NCI-H774 (cell line): ENCODE measurements at places on chromosomes 12 and 14.

DNA sequence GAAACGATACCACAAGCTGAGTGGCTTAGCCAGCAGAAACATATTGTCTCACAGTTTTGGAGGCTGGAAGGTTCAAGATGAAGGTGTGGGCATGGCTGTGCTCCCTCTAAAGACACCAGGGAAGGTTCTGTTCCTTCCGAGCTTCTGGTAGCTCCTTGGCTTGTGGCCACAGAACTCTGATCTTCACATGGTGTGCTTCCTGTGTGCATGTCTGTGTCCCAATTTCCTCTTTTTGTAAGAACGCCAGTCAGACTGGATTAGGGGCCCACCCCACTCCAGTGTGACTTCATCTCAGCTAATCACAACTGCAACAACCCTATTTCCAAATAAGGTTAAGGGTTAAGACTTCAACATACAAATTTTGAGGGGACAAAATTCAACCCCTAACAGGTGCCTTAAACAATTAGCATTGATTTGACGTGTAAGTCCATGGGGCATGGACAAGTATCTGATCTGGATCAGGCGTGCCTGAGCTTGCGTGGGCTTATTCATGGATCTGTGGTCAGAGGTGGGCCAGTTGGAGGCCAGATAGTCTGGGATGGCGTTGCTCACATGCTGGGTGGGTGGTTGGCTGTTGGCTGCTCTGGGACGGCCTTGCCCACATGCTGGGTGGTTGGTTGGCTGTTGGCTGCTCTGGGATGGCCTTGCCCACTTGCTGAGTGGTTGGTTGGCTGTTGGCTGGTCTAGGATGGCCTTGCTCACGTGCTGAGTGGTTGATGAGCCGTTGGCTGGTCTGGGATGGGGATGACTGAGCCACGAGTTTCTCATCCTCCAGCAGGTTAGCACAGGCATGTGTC, 88.5 kb downstream of the LGMN start:
- no peak for DNase-seq

DNA sequence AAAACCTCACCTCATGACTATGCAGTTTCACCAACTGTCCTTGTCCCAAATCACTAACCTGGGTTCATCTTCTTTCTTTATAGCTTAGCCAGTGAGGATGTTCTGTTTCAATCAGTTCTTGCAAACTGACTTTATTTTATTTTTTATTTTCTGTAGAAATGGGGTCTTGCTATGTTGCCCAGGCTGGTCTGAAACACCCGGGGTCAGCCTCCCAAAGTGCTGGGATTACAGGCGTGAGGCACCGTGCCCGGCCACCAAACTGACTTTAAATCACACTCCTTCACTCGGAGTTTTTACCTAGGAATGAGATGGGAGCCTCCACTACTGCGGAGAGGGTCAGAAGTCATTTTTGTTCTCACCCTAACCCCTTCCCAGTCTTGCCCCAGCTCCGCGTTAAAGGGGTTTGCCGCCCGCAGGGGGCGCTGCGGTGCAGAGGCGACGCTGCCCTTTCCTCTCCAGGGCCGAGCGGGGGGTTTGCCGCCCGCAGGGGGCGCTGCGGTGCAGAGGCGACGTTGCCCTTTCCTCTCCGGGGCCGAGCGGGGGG, 7.0 kb upstream of the B4GALNT3 start:
- no peak for DNase-seq

GRCh38 chr12:10170216-10170615, 1.7 kb downstream of the OLR1 start:
- no peak for DNase-seq

DNA sequence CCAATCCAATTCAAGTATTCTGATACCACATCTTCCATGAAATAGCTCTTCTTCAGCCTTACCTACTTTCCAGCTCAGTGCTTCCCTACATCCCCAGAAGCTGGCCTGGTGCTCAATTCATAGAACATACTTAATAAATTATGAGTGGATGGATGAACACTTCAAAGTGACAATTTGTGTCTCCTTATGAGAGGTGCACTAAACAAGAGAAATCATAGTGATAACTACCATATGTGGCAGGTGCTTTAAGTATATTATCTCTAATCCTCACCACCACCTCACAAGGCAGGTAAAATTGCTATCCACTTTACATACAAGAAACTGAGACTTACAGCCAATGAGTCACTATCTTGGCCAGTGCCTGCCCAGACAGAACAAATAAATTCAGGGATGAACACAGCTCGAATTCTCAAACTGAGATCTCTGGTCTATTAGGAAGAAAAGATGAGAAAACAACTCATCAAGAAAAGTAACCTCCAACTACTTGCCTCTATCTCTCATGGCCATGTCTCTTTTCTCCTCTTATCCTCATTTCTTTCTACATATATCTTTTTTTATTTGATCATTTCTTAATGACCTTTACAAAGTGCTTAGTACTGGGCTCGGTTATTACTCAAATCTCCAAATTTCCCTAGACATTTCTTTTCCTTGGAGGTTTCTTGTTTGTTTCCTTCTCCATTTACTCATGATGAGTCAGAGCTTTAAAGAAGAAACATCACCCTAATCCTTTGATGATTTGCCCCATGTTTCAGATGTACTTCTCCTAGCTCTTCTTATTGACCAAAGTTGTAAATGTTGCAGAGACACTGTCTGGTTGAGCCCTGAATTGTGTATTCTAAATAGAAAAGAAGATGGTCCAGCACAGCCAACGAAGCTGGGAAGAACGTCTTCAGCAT, 161.5 kb downstream of the RPS29 start:
- no peak for DNase-seq

DNA sequence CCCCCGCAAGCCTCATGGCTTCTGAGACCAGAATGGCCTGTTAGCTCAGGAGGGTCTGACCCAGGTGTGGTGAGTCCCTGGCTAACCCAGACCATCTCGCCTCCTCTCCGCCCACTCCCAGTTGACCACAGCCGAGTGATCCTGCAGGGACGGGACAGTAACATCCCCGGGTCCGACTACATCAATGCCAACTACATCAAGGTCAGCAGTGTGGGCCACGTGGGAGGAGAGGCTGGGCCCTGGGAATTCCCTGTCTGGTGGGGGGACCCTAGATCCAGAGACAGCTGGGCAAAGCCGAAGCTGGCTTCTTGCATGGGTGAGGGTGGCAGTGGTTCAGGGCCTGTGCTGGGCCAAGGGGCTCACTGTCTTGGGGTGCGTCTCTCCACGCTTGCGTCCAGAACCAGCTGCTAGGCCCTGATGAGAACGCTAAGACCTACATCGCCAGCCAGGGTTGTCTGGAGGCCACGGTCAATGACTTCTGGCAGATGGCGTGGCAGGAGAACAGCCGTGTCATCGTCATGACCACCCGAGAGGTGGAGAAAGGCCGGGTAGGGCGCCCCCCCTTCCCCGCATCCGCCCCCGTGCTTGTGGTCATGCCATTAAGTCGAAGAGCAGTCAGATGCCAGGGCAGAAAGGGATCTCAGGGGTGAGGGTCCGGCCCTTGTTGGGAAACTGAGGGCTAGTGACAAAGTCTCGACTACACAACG, 5.0 kb downstream of the PTPN6 start:
- no peak for DNase-seq

GRCh38 chr12:6211421-6211869, 11.2 kb downstream of the CD9 start:
- no peak for DNase-seq

GRCh38 chr14:20490563-20490962, 14.8 kb upstream of the RNASE10 start:
- DNase-seq, result no peak

DNA sequence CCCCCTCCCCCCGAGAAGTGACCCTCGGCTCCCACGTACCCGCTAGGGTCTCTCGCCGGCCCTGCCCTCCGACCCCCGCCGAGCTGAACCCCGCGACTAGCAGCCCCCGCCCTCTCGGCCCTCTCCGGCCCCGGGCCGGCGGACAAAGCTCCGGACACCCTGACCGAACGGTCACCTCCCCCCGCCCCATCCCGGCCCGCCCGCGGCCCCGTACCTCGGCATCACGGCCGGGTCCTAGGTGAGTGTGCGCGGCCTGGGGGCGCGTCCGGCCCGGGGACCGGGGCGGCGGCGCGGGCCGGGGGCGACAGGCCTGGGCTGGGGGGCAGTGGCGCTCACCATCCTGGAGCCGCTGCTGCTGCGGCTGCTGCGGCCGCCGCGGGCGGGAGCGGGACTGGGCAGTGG, at the start of gene FIGNL2:
TSS of gene FIGNL2 (minus strand) at position 393 of the 402 bp plus-strand sequence. CDS start 26,305 bp downstream, outside the sequence.
- no peak for DNase-seq

GRCh38 chr14:102490456-102490855, 19.1 kb downstream of the ANKRD9 start:
- no peak for DNase-seq

- DNase-seq, result no peak
Measured at GRCh38 chr12:127896661-127897060, 370.3 kb upstream of the TMEM132C start.

- DNase-seq, result no peak
Measured at GRCh38 chr14:106613256-106613655, 1086.9 kb downstream of the TMEM121 start.

- DNase-seq, result no peak
Measured at GRCh38 chr12:16168078-16168477, 109.4 kb downstream of the SLC15A5 start.

DNA sequence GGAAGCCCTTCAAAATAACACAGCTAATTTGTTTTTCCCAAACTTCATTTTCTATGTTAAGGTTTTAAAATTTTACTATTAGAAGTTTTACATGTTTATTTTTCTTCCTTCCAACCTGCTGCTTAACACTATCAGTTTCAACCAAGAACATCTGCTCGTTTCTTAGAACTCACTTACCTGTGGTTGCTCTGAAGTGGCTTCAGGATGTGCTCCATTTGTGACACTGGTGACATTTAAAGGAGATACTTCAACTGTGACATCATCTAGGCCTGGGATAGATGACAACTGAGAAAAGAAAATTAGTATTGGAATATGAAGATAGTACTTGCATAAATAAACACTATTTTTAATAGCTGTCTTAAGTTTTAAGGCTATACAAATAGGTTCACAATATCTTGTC, 17.9 kb downstream of the WASHC3 start:
- DNase-seq, result no peak

GRCh38 chr12:6238875-6239274, 38.7 kb downstream of the CD9 start:
- no peak for DNase-seq

GRCh38 chr12:28869197-28869596, 279.9 kb upstream of the FAR2 start:
- no peak for DNase-seq

DNA sequence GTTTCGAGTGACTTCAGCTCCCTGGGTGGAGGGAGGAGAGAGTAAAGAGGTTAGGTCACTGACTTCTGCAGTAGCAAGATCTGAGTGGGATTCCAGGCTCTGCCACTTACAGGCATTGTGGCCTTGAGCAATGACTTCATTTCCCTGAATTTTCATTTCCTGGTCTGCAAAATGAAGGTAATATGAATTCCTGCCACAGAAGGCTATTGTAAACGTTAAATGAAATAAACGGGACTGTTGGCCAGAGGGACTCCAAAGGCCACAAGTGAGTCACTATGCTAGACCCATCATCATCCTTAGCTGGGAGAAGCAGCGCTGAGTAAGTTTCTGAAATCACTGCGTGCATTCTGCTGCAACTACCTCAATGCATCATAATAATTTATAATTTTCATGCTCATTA, 807.8 kb downstream of the AACS start:
- DNase-seq, result no peak
